ENCODE measurements at places on chromosomes 7 and 10.

GRCh38 chr10:125064681-125065492 lies 95.5 kb downstream of the CTBP2 start:
- DNase-seq: no peak

DNA sequence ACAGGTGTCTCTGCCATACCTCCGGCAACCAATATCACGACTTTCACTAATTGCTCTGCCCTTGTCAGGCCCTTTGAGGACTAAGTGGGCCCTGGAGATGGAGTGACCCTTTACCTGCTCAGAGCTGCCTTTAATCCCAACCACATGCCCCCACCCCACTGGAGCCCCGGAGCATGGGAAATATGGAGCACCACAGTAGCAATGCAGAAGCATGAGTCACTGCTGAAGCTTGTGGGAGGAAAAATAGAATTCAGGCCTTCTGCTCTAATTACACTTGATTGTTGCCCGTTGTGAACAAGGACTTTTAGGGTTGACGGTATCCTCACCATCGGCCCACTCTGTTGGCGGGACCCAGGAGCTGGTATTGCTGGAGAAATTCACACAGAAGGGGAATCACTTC lies 52.5 kb upstream of the FRMD4A start:
- no peak for DNase-seq

- no peak for DNase-seq
These were observed 174.1 kb downstream of the AHR start for GRCh38 chr7:17472518-17472917.

- DNase-seq: peak; percentile 58
These were observed 13.7 kb upstream of the KBTBD2 start for GRCh38 chr7:32905175-32905662.

GRCh38 chr10:77406764-77407430 lies 230.7 kb downstream of the KCNMA1 start:
- DNase-seq: no peak

DNA sequence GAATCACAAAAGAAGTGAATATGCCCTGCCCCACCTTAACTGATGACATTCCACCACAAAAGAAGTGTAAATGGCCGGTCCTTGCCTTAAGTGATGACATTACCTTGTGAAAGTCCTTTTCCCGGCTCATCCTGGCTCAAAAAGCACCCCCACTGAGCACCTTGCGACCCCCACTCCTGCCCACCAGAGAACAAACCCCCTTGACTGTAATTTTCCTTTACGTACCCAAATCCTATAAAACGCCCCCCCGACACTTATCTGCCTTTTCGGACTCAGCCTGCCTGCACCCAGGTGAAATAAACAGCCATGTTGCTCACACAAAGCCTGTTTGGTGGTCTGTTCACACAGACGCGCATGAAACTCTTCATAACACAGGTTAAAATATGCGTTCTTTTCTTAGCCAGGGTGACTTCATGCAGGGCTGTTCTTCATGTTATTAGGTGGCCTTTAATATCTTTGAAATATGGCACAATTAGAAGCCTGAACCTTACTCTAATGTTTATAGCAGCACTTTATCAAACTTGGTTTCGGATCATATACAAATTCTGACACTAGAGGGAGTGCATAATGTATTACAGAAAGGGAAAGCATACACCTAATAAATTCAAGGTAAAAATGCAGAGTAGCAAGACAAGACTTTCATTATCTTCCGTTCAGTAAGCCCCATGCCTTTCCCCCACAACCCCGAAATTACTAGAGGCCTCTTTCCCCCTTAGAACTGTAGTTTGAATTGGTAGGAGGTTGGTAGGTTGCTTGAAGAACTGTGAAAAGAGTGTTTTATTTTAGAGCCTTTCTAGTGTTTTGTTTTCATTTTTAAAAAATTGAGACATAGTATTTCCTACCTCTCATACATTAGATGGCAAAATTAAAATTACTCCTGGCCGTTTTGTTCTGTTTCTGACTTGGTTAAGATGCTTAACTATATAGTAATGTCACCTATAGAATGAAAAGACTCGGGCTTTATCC lies 117.9 kb downstream of the NPY start:
- DNase-seq: no peak

DNA sequence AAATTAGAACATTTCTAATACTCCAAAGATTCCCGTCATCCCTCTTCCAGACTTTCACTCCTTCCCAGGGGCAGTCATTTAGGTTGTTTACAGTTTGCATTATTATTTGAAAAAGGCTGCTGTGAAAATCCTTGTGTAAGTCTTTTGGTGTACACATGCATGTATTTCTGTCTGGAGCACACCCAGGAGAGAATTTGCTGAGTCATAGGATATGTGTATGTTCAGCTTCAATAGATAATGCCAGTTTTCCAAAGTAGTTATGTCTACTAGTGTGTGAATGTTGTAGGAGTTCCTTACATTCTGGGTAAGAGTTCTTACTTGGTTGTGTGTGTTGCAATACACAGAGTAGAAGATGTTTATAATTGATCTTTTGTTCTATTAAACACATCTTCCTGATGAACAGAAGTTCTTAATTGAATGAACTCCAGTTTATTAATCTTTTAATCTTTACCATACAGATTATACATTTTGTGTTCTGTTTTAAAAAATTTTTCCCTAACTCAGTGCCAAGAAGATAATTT lies 25.3 kb downstream of the CROT start:
- no peak for DNase-seq

- DNase-seq: no peak
These were observed 88.1 kb downstream of the HIP1 start for GRCh38 chr7:75650681-75651080.

DNA sequence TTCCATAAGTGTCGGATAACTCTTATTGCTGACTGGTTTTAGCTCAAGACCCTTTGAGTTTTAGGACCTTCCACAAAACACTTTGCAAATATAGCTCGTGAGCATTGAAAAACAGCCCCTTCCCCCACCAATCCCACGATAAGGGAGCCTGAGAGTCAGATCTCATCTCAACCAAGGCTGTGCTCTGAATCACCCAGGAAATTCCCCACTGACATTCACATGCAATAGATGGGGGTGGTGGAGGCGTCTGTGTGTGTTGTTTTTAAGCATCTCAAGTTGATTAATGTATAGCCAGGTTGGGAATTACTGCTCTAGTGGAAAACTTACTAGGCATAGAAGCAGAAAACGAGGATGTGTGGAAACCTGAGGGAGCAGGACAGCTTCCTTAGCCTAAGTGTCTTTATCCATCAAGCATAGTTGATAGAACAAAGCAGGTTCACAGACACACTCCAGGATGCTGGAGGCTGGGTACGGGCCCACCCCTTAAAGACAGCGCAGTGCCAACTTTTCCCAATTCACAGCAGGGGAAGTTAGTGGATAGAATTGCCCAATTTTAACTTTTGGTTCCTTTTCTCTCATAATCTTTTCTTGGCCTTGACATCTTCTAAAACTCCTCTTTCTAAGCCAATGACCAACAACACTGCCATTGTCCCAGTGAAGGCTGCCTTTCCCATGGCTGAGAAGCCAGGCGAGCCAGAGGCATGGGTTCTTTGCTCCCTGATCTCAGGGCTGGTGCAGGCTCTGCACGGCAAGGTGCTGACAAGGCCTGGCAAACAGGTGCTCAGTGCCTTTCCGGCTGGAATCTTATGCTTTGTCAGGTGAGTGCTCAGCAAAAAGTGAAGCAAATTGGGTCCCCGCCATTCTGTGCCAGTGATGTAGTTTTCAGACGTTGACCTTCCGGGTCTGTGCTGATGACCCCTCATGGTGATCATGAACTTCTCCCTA lies 98.5 kb upstream of the INSIG1 start:
- DNase-seq: peak; percentile 53

GRCh38 chr10:76735866-76736265 lies 901.7 kb downstream of the KCNMA1 start:
- DNase-seq: no peak

DNA sequence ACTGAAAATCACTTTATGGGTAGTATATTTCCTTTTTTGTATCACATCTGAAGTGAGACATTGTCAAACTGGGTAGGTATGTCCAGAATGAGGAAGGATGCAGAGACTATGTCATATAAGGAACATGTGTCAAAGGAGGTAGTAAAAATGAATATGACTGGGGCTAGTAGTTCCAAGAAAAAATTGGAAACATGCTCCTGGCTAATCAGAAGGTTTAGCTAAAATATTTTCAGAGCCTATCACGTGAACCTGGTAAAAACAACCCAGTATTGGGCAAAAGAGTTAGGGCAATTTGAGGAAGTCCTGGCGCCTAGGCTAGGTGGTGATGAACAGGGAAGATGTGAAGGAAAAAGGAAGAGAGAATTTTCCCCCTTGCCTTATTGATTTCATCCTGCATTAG lies 26.4 kb downstream of the ENTPD1 start:
- no peak for DNase-seq

- no peak for DNase-seq
These were observed 32.5 kb upstream of the TMEM273 start for GRCh38 chr10:49220679-49221078.

GRCh38 chr7:157832421-157832820 lies 495.6 kb downstream of the DNAJB6 start:
- no peak for DNase-seq

GRCh38 chr10:95374597-95375209 lies 83.9 kb upstream of the PDLIM1 start:
- DNase-seq: peak; percentile 74

- no peak for DNase-seq
These were observed 11.6 kb upstream of the CAMK1D start for GRCh38 chr10:12337453-12338372.

DNA sequence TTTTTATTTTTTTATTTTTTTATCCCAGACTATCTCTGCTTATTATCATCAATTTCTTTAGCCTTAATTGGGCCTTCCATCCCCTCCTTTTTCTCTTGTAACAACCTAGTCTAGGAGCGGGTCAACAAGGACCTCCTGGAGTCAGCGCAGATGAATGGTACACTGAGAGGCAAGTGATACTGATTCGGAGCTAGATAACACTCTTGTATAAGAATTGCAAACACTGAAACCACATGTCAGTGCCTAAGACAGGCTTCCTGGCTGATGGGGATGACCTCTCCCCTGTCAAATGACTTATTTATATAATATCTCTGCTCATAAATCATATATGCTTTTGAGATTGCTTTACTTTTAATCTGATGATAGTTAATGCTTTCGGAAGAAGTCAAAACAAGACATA lies 22.7 kb downstream of the BPGM start:
- DNase-seq: no peak

DNA sequence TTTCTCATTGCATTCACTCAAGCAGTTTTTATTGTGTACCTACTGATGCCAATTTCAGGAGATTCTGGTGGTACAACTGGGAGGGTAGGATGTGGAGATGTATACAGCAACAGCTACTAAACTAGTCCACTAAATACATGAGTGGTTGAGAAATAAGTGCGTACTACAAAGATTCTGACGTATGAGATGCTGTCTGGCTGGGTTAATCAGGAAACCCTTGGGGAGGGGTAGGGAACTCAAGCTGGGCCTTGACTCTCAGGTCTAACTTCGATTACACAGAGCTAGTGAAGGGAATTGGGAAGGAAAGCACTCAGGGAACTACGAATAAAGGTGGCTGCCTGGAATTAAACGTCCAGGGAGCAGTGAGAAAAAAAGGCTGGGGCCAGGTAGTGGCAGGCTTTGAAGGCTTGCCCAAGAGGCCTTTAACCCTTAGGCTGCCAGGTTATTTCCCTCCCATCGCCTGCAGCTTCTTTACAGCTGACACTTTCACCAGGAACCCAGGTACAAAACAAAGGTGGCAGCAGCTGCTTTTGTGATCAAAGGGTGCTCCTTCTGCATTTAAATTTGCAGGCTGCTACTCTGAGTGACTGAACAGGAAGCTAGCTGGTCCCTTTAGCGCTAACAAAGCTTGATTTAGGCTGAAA lies 3.2 kb downstream of the MMS19 start:
- no peak for DNase-seq

DNA sequence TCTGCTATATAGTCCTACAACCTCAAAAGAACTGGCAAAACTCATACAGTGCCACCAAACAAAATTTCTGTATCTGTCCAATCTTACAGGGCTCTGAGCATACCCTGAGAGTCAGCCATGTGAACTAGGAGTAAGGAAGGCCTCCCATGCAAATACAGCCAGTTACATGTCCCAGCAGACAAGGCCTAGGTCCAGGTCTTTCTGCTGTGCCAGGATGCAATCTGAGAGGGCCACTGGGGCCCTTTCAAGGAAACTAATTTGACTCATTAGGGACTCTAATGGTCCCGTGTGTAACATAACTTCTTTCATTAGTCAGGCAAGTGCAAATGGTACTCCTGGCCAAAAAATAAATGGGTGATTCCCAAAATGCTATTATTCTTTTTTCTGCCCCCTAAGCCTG lies 17.9 kb upstream of the HIBADH start:
- DNase-seq: no peak

GRCh38 chr7:55439627-55440026 lies 74.5 kb downstream of the LANCL2 start:
- no peak for DNase-seq

DNA sequence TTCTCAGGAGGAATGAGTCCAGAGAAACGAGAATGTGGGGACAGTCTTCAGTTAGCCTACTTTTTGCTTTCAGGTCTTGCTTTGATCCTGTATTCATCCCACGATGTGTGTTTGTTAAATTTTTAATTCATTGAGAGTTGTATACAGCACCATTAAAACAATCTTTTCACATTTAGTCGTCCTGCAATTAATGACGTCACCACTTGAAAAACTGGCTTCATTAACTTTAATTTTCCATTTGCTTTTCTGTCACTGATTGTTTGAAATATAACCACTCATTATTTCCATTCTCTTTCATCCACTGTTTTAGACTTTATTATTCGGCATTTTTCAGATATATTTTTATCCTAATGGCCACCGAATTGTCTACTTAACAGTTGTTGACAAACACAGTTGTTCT lies 146.9 kb downstream of the TFEC start:
- no peak for DNase-seq

- DNase-seq: no peak
These were observed 37.1 kb downstream of the CAV1 start for GRCh38 chr7:116561697-116562483.

- DNase-seq: no peak
These were observed 20.2 kb upstream of the VOPP1 start for GRCh38 chr7:55592492-55592891.

- no peak for DNase-seq
These were observed 24.0 kb upstream of the A1CF start for GRCh38 chr10:50909334-50910014.

Data from stimulated activated CD4-positive, alpha-beta T cell treated with anti-CD3 and anti-CD28 coated beads, Interleukin-12 subunit alpha, Interleukin-12 subunit beta, amount 100 ng/mL, for 48 hours (primary cell).